ENCODE measurements at places on chromosomes 1 and 21.

DNA sequence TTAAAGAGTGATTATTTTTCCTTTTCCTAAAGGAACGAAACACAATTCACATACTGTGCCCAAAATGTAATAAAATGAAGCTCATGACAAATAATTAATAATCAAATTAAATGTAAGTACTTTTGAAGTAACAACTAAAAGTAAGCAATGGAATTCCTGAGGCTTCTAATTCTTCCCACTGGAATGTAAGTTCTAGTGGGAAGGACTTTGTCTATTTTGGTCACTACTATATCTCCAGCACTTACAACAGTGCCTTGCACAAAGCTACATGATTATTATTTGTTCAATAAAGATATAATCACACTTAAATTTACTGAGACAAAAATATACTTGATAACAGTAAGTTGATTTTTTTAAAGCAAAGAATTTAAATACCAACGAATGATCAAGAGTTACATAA is 128.8 kb downstream of the COQ8A start:
- DNase-seq: no peak

GRCh38 chr1:28280977-28281381 is 21.7 kb downstream of the SESN2 start:
- no peak for DNase-seq

DNA sequence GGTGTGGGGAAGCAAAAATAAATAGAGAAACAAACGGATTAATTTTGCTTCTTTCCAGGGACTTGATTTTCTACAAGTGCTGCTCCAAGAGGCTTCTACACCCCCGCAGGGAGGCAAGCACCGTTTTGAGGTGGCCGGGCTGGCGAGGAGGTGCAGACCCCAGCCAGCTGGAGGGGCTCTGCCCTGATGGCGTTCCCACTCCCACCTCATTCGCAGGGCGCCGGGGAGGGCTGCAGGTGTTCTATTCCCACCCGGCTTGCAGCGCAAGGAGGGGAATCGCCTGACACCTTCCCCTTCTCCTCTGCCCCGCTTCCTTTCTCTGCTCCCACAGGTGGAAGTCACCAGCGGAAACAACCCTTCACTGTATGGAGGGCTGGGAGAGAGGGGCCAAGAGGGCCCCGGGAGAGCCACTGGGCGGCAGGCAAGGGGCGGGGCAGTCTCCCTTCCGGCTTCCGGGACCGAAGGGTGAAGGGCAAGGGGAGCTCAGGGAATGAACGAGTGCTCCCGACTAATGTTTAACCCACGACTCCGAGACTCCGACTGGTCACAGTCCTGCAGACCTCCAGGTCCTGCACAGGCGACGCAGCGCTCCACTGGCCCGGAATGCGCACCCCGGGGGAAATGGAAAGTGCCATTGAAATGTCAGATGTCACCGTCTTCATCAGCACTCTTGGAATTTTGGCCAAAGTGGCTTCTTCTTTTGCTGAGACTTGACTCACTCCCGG is 29.1 kb downstream of the TEX35 start:
- no peak for DNase-seq

DNA sequence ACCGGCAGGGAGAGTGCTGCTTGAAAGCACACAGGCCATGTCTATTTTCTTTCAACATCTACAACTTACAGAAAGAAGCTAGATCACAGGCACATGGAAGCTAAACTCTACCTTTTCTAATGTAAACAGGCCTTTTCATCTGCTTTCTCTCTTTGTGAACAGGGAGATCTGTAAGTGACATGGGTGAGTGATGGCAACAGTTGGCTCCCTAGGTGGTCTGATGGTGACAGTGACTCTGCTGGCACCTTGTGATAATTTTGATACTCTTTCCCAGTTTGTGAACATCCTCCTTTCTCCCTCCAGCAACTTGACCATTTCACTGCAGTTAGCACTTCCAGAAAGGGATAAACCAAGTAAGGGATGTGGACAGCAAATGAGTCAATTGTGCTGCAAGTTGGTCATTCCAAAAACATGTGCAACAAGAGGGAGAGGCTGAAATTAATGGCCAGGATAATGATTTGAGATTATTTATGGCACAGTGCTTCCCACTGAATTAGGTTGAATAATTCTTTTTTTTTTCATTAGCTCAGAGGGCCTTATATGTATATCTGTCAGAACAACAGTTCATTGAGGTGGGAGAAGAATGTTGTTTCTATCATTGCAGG is 89.5 kb downstream of the XCL2 start:
- DNase-seq: no peak

- DNase-seq: no peak
Measured at GRCh38 chr1:103584537-103584936, 13.1 kb downstream of the AMY2B start.

DNA sequence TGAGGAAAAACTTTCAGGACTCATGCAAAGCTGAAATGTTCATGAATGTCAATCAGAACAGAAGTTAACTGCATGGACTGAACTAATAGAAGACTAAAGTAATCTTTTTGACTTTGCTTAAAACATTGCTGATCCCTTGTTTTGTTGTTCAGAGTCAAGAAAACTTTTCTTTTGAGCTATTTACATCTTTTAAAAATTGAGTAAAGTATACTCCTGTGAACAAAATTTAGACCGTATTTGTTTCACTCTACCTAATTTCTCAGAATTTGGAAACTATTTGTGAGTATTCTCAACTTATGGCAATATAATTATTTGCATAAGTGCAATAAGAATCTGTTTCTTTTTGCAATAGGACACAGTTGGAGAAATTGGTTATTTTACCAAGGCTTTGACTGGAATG is 41.1 kb downstream of the INPP5B start:
- no peak for DNase-seq

DNA sequence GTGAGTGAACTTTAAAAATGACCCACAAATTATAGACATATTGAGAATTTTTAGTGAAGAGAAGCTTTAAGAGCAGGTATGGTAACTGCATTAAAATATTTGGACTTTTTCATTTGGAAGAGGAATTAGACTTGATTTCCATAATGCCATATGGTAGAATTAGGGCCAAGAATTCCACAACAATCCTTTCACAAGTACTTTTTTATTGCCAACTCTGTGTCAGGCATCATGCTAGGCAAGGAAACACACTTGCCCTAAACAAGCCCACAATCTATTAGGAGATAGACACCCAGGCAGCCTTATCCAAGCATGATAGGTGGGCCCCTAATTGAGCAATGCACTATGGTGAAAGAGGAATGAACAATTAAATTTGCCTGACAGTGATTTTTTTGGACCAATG is 353.0 kb downstream of the TGFB2 start:
- DNase-seq: no peak

DNA sequence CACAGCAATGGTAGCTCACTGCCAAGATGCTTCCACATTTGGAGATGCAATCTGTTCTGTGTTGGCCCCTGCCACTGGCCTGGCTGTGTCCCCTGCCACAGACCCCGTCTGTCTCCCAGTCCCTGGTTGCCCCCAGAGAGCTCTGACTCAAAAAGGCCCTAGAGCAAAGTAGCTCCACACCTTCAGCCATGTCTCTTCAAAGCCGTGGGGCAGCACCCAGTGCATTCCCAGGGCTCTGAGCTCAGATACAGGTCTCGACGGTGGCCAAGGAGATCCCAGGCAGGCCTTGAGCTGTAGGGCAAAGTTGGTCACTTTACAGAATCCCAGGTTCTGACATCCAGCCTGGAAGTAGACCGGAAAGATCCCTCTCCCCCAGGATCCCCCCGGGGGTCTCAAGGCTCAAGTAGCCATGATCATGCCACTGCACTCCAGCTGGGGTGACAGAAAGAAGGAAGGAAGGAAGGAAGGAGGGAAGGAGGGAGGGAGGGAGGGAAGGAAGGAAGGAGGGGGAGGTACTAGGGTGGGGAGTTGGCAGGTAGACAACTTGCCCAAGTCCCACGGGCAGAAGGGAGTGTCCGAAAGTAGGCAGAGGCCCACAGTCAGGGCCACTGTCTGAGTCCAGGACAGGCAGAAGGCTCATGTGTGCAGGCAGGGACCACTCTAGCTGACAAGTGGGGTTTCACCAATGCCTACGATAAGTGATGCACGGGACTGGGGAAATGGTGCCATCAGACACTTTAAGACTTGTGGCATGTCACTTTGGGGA is 4.8 kb upstream of the ARF1 start:
- DNase-seq: no peak

DNA sequence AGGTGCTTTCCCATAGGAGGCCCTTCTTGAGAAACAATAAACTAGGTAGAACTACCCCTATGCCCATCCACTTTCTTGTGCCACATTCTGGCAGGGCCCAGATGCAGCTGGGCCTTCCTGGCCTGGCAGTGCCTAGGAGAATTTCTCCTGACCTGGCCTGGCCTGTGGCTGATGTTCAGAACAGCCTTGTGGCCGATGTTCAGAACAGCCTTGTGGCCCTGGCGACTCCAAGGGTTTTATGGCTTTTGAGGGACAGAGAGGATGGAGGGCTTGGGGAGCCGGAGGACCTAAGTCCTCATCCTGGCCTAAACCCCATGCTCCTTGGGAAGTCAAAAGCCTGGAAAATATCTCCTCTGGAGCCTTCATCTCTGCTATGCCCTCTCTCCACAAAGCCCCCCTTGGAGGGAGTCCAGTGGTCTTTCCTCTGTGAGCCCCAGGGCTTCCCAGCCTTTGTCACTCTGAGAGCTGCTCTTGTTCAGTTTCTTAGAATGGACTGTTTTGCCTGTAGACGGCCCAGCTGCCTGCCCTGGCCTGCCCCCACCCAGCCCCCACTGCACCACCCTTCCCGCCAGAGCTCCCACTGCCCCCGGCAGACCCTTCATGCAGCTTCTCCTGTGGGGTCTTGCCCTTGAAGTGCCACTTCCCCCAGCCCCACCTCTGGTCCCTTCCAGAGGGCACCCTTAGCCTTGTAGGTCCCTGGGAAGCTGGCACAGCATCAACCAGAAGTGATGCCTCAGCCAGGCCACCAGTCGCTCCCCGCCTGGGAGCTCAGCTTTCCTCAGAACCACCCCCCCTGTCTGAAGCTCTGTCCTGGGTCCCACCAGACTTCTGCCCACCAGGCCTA is 7.0 kb downstream of the GPR37L1 start:
- DNase-seq: no peak

- no peak for DNase-seq
Measured at GRCh38 chr21:46046471-46046870, 51.4 kb upstream of the COL6A2 start.

DNA sequence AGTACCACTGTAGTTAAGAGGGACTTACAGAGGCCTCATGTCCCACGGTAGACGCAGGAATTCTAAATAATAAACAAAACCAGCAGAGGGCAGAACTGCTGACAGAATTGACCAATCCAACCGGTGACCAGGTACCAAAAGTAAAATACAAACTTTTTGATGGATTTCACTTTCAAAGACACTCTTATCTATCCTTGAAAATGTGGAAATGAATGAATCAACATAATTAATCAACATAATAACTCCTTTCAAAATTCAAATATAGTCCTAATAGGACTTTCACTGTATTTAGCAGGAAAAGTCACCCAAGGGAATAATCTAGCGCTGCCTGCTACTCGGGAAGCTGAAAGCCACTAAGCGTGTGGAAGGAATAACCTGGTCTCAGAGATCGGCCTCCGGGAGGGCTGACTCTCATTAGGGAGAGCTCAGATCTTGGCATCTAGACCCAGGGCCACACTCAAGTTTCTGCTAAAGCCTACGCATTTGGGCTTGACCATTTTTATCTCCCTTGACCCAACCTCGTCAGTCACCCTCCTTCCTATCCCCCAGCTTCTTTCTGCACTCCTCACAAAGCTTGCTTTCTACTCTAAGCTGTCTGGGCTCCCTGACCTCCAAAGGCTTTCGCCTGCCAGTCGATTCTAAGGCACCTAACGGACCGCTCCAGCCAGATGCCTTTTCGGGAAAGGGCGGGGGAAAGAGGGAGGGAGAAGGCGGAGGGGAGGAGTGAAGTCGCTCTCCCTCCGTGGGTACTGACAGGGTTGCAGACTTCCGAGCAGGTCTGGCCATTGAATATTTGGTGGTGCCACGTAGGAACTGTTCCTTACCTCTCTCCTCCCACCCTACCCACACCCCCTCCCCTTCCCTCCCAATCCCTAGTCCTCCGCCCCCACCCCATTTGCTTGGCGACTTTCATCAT is 1.6 kb downstream of the COL11A1 start:
- peak; percentile 21 for DNase-seq

DNA sequence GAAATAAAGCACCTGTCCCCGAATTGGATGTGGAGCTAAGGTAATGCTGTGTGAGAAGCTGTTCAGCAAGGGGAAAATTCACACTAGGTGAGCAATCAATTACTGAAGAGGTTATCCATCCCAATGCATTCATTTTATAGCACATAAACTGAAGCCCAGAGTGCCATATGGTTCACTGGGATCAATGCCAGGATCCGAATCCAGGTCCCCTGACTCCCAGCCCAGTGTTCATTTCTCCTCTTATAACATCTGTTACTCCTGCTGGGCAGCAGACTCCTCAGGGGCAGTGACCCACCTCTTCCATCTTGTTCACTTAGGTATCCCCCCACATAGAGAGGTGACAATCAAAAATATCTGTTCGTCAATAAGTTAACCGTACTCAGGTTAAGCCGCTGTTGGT is 13.2 kb upstream of the SEC16B start:
- DNase-seq: no peak

GRCh38 chr1:237910834-237911233 is 20.1 kb upstream of the ZP4 start:
- DNase-seq: no peak

DNA sequence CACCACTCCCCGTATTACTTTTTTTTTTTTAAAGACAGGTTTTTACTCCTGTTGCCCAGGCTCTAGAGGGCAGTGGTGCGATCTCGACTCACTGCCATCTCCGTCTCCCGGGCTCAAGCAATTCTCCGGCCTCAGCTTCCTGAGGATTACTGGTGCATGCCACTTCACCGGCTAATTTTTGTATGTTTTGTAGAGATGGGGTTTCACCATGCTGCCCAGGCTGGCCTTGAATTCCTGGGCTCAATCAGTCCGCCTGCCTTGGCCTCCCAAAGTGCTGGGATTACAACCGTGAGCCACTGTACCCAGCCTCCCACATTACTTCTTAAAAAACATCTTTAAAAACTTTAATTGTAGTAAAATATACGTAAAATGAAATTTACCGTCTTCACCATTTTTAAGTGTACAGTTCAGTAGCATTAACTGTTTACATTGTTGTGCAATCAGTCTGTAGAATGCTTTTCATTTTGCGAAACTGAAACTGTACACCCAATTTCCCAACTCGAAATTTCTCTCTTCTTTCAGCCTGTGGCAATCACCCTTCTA is 77.0 kb downstream of the ZMYM4 start:
- DNase-seq: no peak
